Peyer's patch (tissue), 4 donors: ENCODE measurements at places on chromosomes 12 and 14. TPM values are rescaled to one million over a fixed set of nuclear protein-coding genes. Genes with fewer than 3 reads are reported as not detected.

The CMA1 gene
- total RNA-seq: not detected

The APOLD1 gene
- 14.9 TPM for total RNA-seq

The GALNT6 gene
- 47.7 TPM for total RNA-seq

The ZNF891 gene
- 3.6 TPM for total RNA-seq

The TCL1A gene
- total RNA-seq: 14.9 TPM

The STYK1 gene
- total RNA-seq: 21.2 TPM

The WNT1 gene
- not detected for total RNA-seq

The DEGS2 gene
- 96.5 TPM for total RNA-seq

DNA sequence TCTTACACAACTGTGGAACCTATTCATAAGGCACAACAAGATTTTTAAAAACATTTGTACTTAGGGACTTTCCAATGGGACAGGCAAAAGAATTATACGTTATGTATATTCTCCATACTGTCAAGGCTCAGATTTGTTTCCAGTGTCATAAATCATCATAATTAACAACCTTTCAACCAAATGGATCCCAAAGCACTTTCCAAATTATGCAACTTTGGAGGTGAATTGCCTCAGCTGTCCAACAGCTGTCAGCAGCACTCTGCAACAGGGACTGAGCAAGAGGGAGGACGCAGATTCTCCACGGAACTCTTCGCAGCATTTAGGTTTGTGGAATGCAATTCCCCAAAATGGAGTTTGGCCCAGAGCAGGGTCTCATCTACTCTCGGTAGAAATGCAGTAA, 186.6 kb downstream of the PAX9 start:
- H3K27ac ChIP-seq: no peak overlapping the region
- no peaks in the 10 kb centered on the region for H3K36me3 ChIP-seq
- no peaks in the 10 kb centered on the region for H3K27me3 ChIP-seq
- no peak overlapping the region for H3K4me3 ChIP-seq

DNA sequence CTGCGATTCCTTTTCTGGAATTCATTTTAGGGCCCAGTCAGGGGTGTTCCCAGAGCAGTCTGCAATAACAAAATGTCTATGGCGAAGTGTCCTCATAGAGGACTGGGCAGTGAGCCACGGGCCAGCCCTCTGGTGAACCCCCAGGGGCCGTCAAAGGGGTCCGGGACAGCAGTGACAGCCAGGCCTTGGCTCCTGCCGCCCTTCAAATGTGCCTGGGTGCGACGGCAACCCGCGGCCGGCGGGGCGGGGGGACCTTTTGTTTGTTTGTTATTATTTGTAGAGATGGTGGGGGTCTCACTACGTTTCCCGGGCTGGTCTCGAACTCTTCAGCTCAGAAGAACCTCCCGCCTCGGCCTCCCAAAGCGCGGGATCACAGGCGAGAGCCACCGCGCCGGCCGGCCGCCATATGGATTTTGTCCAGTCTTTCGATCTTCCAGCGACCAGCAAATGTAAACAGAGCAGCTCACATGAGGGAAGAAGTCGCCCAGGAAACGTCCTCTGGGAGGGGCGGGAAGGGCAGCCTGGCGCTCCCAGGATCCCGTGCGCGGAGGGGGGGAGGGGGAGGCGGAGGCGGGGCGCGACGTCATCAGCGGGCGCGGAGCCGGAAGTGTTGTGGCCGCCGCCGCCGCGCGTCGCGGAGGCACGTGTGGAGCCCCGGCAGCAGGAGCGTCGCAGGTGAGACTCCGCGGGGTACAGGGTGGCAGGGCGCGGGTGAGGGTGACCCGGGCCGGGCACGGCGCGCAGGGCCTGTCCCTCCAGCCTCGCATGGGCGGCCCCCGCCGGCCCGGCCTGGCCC, at the start of gene TRMT61A:
TRMT61A (plus strand) TSS at position 610 of the 796 bp plus-strand sequence. CDS start 783 bp downstream, outside the sequence.
- H3K4me1 ChIP-seq: peaks cover 6% of the 10 kb centered on the region
- peak within 1 kb of the TSS; percentile 77 for H3K4me3 ChIP-seq
- peaks cover 5% of the 10 kb centered on the region for H3K36me3 ChIP-seq

GRCh38 chr14:89504602-89505313, 87.7 kb upstream of the FOXN3 start:
- no peak overlapping the region for H3K4me3 ChIP-seq
- no peaks in the 10 kb centered on the region for H3K27me3 ChIP-seq
- no peaks in the 10 kb centered on the region for H3K4me1 ChIP-seq
- no peak overlapping the region for H3K27ac ChIP-seq

GRCh38 chr12:16685107-16685506, 79.1 kb upstream of the LMO3 start:
- H3K27ac ChIP-seq: no peak overlapping the region
- no peaks in the 10 kb centered on the region for H3K4me1 ChIP-seq
- no peak overlapping the region for H3K4me3 ChIP-seq

- H3K27ac ChIP-seq: no peak overlapping the region
- H3K4me3 ChIP-seq: peak overlapping the region; percentile 47
- H3K4me1 ChIP-seq: no peaks in the 10 kb centered on the region
- DNase-seq: no peak
- no peaks in the 10 kb centered on the region for H3K36me3 ChIP-seq
- no peaks in the 10 kb centered on the region for H3K27me3 ChIP-seq
Measured at GRCh38 chr12:130161261-130162243, 712 bp upstream of the FZD10 start.

DNA sequence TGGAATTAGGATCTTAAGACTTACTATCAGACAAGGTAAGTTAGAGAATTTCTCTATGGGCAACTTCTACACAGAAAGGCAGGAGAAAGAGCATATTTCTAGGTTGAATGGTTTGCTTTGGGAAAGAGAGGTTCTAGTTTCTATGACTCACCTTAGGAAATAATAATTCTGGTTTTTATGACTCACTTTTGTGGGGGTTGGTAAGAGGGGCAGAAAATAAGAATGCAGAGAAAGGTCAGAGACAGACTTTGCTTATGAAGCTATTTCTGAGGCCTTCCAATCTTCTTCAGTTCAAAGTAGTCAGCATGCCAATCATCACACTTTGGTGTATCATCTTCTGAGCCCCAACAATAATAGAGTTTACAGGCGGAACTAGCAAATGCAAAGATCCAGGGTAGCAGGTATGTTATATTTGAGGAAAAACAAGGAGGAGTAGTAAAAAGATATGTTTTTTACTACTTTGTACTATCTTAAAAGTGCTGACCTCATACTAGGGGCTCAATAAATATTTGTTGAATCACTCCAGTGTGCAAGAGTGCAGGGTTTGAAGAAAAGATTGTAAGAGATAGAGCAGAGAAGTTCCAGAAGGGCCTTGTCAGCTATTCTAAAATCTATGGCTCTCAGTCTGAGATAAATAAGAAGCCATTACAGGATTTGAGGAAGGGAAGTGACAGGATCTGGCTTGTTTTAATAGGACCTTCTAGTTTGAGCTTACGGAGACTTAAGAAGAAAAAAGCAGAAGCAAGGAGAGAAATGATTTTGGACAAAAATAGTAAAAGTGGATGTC, 56.7 kb upstream of the LRFN5 start:
- H3K27ac ChIP-seq: no peak overlapping the region
- no peaks in the 10 kb centered on the region for H3K27me3 ChIP-seq
- H3K4me3 ChIP-seq: no peak overlapping the region
- no peaks in the 10 kb centered on the region for H3K4me1 ChIP-seq
- H3K36me3 ChIP-seq: no peaks in the 10 kb centered on the region

- H3K36me3 ChIP-seq: no peaks in the 10 kb centered on the region
- no peak overlapping the region for H3K4me3 ChIP-seq
- H3K4me1 ChIP-seq: no peaks in the 10 kb centered on the region
- DNase-seq: peak; percentile 87
- H3K27me3 ChIP-seq: no peaks in the 10 kb centered on the region
- peak overlapping the region; percentile 17 for H3K27ac ChIP-seq
Measured at GRCh38 chr12:685388-685787, 22.1 kb upstream of the NINJ2 start.
